ENCODE measurements at places on chromosomes 6 and 20. TPM values are rescaled to one million over a fixed set of nuclear protein-coding genes. Genes with fewer than 3 reads are reported as not detected.

The BACH2 gene
- 4.5 TPM for total RNA-seq

The SLC22A23 gene
- total RNA-seq: 49.3 TPM

The CDK19 gene
- total RNA-seq: 8.7 TPM

GRCh38 chr6:167529444-167530335, 204.8 kb downstream of the TTLL2 start:
- DNase-seq: no peak

DNA sequence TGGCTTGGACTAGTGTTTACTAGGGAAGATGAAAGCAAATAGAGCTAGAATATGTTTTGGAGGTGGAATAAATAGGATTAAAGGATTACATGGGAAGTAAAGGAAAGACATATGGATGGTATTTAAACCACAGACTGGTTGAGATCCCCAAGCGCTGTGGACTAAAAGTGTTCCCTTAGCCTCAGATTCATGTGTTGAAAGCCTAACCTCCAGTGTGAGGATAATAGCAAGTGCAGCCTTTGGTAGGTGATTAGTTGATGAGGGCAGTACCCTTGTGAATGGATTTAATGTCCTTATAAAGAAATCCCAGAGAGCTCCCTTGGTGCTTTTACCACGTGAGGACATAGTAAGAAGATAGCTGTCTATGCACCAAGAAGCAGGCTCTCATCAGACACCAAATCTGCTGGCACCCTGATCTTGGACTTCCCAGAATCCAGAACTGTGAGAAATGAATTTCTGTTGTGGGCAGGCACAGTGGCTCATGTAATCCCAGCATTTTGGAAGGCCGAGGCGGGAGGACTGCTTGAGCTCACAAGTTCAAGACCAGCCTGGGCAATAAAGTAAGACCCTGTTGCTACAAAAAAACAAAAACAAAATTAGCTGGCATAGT, 57.3 kb upstream of the MCM9 start:
- DNase-seq: no peak

Data from mammary epithelial cell (primary cell).